ENCODE measurements at places on chromosomes 2 and 18.
A peak's percentile ranks its signal among the peaks of the same experiment; 100 is the strongest.

DNA sequence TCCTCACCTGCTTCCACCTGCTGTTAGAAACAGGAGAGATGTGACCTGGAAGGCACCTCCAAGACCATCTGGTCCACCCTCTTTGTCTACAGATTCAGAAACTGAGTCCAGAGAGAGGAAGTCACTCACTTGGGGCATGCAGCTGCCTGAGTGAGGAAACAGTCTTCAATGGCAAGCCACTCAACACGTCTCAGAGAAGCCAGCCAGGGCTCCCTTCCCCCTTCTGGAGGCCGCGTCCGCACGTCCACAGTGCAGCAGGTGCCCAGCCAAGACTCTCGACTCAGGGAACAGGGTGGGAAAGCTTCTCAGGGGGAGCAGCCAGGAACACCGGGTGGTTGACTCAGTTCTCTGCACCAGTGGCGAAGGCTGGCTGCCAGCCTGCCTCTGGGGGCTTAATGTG, 201.7 kb downstream of the BCL11A start:
- H3K36me3 ChIP-seq = no peaks in the 10 kb centered on the region
- H3K27me3 ChIP-seq = no peaks in the 10 kb centered on the region
- H3K4me3 ChIP-seq = no peak overlapping the region
- no peak overlapping the region for H3K27ac ChIP-seq

GRCh38 chr18:51453594-51453993, 256.1 kb upstream of the MEX3C start:
- H3K27me3 ChIP-seq = no peaks in the 10 kb centered on the region
- H3K4me1 ChIP-seq = no peaks in the 10 kb centered on the region
- no peak for DNase-seq

- DNase-seq = no peak
- no peaks in the 10 kb centered on the region for H3K36me3 ChIP-seq
- H3K4me3 ChIP-seq = no peak overlapping the region
- H3K27me3 ChIP-seq = peaks cover 91% of the 10 kb centered on the region
These were observed 1.9 kb upstream of the HOXD11 start for GRCh38 chr2:176105078-176105729.

- no peak for DNase-seq
- peaks cover 4% of the 10 kb centered on the region for H3K36me3 ChIP-seq
- peak overlapping the region; percentile 88 for H3K4me3 ChIP-seq
- H3K27ac ChIP-seq = peak overlapping the region; percentile 94
- H3K27me3 ChIP-seq = no peaks in the 10 kb centered on the region
These were observed 564 bp downstream of the LPIN2 start for GRCh38 chr18:3012136-3013023.

GRCh38 chr2:225036431-225036830, 5.8 kb downstream of the DOCK10 start:
- no peak for DNase-seq
- no peaks in the 10 kb centered on the region for H3K36me3 ChIP-seq
- peaks cover 10% of the 10 kb centered on the region for H3K27me3 ChIP-seq
- no peak overlapping the region for H3K4me3 ChIP-seq
- no peak overlapping the region for H3K27ac ChIP-seq

DNA sequence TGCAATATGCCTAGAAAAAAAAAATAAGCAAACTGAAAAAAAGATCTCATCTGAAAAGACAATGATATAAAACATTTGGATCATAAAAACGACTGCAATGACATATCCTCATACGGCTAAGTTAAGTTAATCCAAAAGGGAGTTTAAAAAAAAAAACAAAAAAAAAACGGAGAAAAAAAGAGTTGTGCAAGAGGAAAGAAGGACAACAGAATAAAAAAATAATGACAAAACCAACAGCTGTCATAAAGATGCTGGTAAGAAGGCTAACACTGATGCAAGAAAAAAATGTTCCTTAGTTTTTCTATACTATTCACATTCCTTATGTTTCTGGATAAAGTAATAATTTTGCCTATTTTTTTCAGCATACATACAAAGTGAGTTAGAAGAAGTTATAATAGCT, 192.5 kb downstream of the SRBD1 start:
- no peaks in the 10 kb centered on the region for H3K36me3 ChIP-seq
- H3K27ac ChIP-seq = no peak overlapping the region
- no peaks in the 10 kb centered on the region for H3K4me1 ChIP-seq
- no peak overlapping the region for H3K4me3 ChIP-seq
- no peak for DNase-seq

DNA sequence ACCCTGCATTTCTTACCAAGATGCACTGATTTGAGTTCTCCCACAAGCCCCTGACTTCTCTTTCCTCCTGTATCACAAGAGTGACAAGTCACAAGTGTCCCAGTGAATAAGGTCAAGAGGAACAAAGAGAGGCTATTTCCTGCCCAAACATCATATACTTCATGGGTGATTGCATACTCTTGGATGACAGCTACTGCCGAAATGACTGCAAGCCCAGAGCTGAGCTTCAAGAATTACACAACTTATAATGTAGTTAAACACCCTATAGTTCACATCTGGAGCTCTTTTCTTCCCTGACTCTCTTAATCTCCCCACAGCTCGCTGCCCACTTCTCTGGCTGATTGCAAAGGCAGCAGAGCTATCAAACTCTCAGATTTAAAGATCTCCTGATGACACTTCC, 289.7 kb upstream of the PARD3B start:
- no peak overlapping the region for H3K4me3 ChIP-seq
- DNase-seq = no peak
- peaks cover 7% of the 10 kb centered on the region for H3K4me1 ChIP-seq
- no peak overlapping the region for H3K27ac ChIP-seq
- no peaks in the 10 kb centered on the region for H3K27me3 ChIP-seq
